ENCODE measurements at places on chromosomes 13 and 19. TPM values are rescaled to one million over a fixed set of nuclear protein-coding genes. Genes with fewer than 3 reads are reported as not detected.

MYPOP gene
- 5.3 TPM for total RNA-seq

PTPRS gene
- 21.5 TPM for total RNA-seq

EMP3 gene
- 482 TPM for total RNA-seq

ZNF99 gene
- total RNA-seq: not detected

CYP2F1 gene
- not detected for total RNA-seq

RBM26 gene
- 27.3 TPM for total RNA-seq

NFIX gene
- total RNA-seq: 4.0 TPM

KANK2 gene
- 29.5 TPM for total RNA-seq

GPC6 gene
- total RNA-seq: 6.4 TPM

ZNF14 gene
- total RNA-seq: 1.9 TPM

C19orf81 gene
- 9.6 TPM for total RNA-seq

MISP gene
- 95.7 TPM for total RNA-seq

POGLUT2 gene
- 7.3 TPM for total RNA-seq

DMPK gene
- total RNA-seq: 59.1 TPM

EIF3K gene
- total RNA-seq: 956 TPM

CGB3 gene
- total RNA-seq: 0.14 TPM

STX10 gene
- 46.2 TPM for total RNA-seq

ARL11 gene
- not detected for total RNA-seq

DHDH gene
- total RNA-seq: 1.7 TPM

SIGLEC8 gene
- total RNA-seq: not detected

FOSB gene
- 15.1 TPM for total RNA-seq

ZNF763 gene
- not detected for total RNA-seq

LILRA1 gene
- not detected for total RNA-seq

SIGLECL1 gene
- total RNA-seq: not detected

HSH2D gene
- 0.05 TPM for total RNA-seq

CYP4F8 gene
- not detected for total RNA-seq

ZNF296 gene
- total RNA-seq: 9.2 TPM

SOX1 gene
- not detected for total RNA-seq

PBX4 gene
- total RNA-seq: 0.88 TPM

CBLC gene
- total RNA-seq: not detected

TUBA3C gene
- not detected for total RNA-seq

CYP4F2 gene
- not detected for total RNA-seq

N4BP2L1 gene
- total RNA-seq: 0.68 TPM

ATP8B3 gene
- 2.5 TPM for total RNA-seq

UQCRFS1 gene
- 128 TPM for total RNA-seq

Data from A549 treated with DMSO at 1 μM for 4 hours (cell line).